GM12878 (cell line): ENCODE measurements at places on chromosomes 3 and 15. TPM values are rescaled to one million over a fixed set of nuclear protein-coding genes. Genes with fewer than 3 reads are reported as not detected.

- H3K4me3 ChIP-seq, result no peak overlapping the region
- no peak for DNase-seq
- no peaks in the 10 kb centered on the region for H3K27me3 ChIP-seq
- no peaks in the 10 kb centered on the region for H3K36me3 ChIP-seq
Measured at GRCh38 chr3:99965077-99965476, 147.4 kb downstream of the CMSS1 start.

DNA sequence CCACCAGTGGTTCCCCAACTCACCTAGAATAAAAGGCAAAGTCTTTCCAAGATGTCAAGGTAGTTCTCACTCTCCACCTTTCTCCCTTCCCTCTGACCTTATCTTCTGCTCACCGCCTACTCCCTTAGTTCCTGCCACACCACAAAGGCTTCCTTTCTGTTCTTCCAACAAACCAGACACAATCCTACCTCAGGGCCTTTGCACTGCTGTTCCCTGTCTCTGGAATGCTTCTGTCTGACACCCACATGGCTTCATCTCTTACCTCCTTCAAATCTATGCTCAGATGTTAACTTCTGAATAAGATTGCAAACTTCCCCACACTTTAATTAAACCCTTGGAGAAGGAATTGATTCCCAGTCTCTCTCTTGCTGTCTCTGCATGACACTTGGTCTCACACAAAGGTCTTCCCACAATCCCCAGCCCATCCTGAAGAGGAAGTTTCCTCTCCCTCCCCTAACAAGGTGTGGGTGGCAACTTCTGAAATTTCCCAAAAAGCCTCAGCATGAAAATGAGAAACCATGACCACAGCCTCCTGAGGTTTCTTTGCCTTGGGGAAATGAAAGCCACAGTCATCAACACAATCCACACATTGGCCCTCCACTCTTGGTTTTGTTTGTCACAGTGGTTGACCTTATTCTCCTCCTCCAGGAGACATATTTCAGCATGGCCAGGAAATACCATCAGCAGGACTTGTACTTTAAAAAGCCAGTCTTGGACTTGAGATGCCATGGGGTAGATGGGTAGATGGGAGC, 3.0 kb upstream of the RYK start:
- H3K36me3 ChIP-seq, result no peaks in the 10 kb centered on the region
- H3K27ac ChIP-seq, result no peak overlapping the region
- H3K27me3 ChIP-seq, result no peaks in the 10 kb centered on the region

DNA sequence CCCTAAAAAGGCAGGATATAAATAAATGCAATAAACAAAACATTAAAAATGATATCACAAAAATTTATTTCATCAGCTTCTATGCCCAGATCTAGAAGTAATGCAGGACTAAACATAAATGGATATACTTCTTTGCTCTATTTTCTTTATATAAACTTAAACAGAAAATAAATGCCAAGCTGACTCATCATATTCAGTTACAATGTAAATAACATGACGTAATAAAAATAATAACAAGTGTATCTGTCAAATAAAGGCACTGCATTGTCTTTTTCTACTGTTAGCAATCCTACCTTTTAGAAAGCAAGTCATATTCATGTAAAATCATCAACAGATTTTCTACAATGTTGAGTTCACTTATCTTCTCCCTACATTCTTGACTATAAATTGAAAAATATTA, 61.6 kb downstream of the NEK10 start:
- no peaks in the 10 kb centered on the region for H3K27me3 ChIP-seq
- no peak for DNase-seq
- H3K36me3 ChIP-seq, result no peaks in the 10 kb centered on the region
- H3K4me1 ChIP-seq, result no peaks in the 10 kb centered on the region

The PAQR9 gene
- total RNA-seq, result not detected in 2 replicates

DNA sequence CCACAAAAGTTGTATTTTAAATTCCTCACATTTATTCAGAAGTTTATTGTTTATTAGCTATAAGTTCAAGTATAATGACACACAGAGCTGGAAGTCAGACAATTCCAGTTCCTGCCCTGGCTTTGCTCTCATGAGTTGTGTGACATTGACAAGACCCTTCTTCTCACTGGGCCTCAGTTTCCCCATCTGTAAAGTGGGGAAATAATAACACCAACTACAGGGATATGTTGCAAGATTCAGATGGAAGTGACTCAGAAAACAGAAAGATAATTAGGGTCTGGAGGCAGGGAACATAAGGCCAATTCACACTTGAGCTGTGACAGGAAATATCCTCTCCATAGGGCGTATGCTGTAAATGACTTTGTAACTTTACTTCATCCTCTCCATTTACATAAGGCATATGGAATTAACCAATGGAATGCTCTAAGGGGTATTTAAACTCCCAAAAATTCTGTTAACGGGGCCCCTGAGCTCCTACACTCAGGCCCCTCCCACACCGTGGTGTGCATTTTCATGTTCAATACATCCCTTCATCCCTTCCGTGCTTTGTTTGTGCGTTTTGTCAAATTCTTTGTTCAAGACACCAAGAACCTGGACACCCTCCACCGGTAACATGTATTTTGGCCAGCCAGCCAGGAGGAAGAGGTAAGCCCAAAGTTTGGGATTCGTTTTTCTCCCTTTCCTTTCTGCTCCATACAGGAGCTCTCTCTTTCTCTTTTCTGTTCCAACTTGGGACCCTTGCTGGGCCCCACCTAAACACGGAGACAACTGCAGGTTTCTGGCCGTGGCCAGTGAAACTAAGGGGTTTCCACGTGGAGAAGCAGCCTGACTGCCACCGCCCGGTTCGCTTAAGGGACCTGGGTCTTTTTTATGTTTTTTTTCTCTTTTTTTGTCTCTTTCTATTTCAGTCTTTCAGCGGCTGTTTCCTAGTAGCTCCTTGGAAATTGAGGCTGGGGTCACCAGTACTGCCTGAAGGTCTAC, 16.9 kb downstream of the CYP11A1 start:
- no peaks in the 10 kb centered on the region for H3K36me3 ChIP-seq
- DNase-seq, result no peak
- H3K27ac ChIP-seq, result no peak overlapping the region
